Activated naive CD4-positive, alpha-beta T cell (primary cell): ENCODE measurements at places on chromosomes 6 and 20.

DNA sequence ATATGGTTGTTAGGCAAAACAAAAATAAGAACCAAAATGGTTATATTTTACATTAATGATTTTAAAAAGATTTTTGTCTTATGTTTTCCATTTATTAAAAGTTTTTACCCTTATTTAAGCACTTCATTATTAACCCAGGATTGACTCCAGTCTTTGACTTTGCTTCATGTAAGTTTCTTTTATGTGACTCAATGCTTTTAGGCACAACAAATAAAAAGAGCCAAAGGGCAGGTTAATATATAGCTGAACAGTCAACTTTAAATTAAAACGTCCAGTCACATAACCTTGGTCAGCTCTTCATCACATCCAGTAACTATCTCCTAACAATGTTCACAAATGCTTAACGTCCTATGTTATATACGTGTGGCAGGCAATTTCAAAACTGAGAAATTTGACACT is 32.7 kb downstream of the COL21A1 start:
- DNase-seq = no peak

DNA sequence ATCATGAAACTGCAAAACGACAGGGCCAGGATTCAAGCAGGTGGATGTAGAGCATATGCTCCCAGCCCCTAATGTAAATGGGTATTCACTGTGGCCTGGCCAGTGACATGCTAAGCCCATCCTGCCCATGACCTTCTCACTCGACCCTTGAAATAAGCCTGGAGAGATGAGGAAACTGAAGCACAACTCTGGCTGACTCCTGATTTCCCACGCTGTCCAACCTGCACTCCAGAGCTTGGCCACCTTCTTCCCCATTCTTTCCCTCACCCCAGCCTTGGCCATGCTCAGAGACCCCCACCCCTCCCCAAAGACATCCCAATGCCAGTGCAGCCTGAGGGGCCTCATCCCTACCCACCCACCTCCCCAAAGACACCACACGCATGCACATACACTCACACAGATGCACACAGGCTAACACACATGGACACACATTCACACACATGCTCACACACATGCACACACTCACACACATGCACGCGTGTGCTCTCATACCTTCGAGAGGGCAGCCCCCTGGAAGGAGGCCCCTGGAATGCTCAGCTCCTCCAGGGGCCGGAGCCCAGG is 12.4 kb downstream of the TFEB start:
- no peak for DNase-seq

- no peak for DNase-seq
These were observed 236.1 kb downstream of the PACRG start for GRCh38 chr6:162963861-162964260.

DNA sequence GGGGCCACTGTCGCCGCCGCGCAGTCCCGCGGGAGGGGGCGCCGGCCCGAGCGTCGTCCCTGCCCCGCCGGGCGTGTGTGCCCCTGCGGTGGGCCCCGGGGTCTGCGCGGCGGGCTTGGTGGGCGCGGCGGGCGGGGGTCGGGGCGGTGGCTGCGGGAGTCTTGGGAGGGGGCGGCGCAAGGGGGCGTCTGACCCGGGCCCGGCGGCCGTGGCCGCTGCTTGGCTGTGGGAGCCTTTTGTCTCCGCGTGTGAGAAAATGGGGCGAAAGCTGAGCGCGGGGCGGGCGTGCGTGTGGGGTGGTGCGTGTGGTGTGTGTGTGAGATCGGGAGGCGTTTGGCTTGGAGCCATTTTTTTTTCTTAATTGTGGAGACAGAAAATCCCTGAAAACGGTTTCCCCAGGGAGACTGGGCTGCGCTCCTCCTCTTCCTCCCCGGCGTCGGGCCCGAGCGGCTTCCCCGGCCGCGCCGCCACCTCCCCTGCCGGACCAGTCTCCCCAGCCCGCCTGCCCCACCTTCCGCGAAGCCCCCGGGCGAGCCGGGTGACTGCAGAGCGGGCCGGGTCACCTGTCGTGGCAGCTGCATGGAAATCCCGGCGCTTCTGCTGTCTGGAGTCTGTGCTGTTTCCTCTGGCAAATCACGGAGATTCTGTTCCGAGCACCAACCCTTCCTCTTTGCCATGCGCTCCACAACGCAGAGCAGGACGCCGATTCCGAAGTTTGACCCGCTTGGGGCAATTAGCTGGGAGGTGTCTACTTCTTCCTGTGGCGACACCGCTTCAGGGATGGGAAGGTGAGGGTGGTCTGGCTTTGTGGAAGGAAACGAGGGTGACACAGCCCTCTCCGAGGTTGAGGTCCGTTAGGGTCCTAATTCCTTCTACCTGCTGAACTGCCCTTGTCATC is 64.4 kb downstream of the GTF2H5 start:
- DNase-seq = peak; percentile 38

GRCh38 chr6:47376930-47377329 is 67.2 kb upstream of the TNFRSF21 start:
- DNase-seq = no peak

DNA sequence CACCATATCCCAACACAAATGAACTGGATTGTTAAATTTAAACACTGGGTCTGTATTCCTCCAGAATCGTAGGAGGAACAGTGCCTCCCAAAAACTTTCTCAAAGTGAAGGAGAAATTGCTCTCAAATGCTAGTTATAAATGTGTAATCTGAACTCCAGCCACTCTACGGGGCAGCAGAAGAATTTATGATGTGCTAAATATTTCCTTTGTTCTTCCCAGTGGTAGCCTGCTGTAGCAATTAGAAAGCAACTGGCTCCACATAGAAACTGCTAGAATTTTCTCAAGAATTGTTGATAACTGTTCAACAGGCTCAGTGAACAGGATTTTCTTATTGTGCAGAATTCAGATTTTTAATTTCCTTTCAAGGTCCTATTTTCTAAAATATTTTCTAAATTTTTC is 49.8 kb upstream of the EYA4 start:
- no peak for DNase-seq

- DNase-seq = no peak
These were observed 356.2 kb downstream of the GJA1 start for GRCh38 chr6:121791396-121792315.

DNA sequence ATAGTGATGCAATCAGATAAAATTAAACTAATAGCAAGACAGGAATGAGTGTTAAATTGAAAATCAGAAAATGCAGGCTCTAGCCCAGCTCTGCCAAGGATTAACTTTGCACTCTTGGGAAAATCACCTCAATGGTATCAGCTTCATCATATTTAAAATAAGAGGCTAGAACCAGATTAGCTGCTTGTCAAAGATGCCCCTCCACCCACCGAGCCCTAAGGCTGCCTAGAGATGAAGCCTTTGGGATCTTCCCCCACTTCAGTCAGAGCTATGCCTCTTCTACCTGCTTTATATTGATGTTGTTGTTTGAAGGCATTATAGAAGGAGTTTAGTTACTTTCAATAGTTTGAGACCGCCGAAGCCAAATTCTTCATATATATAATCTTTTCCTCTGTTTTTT is 47.4 kb downstream of the HDDC2 start:
- DNase-seq = no peak

DNA sequence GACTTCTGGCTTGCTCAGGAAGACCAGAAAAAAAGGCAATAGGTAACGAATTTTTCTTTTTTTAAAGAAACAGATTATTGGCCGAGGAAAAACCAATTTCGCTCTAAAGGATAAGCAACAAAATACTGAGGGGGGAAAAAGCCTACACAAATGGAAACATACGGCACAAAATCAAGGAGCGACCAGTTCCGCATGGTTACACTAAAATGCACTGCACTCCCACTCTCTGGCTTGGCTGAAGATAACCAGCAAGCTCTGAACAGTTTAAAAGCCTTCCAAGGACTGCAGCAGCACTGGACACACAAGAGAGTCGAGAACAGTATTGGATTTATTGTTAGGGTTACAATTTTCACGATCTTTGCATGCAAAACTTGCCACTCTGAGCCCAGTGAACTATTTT is 881 bp upstream of the MAP7 start:
- DNase-seq = no peak

- DNase-seq = no peak
These were observed 2.8 kb downstream of the C20orf203 start for GRCh38 chr20:32670773-32671455.

DNA sequence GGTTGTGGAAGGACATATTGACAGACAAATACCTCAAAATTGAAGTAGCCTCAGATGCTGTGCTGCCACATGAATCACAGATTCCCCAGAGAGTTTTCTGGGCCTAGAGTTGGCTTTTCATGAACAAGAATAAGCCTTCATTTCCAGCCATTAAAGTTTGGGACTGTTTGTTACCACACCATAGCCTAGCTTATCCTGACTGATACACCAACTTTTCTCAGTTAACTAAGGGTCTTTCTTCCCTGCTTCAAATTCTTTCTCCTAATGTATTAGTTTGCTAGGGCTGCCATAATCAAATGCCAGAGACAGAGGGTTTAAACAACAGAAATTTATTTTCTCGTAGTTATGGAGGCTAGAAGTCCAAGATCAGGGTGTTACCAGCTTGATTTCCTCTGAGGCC is 237.4 kb upstream of the ZFP64 start:
- no peak for DNase-seq

DNA sequence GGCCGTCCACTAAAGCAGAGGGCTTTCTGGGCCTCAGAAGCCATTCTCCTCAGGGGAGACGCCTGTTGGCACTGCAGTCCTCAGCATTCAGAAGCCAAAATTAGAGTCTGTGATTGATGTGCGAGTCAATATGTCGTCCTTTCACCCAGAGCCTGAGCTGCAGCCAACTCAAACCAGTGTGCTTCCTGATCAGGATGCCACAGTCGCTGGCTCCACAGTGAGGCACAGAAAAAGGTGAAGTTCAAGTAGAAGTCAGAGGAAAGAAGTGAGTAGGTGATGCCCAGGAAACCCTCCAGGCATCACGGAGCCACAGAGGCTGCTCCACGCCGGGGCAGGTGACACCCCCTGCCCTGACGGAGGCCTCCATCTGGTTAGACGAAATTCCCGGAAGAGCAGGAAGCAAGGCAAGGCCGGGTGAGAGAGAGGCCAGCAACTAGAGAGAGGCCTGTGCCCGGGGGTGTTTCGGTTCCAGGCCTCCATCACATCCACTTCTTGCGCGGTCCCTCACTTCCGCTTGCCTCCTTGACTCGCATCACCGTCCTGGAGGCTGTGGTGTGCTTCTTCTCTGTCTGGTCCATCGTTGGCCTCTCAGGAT is 177.7 kb upstream of the SNX9 start:
- DNase-seq = no peak

GRCh38 chr6:168493976-168494375 is 53.0 kb downstream of the SMOC2 start:
- DNase-seq = no peak

- DNase-seq = no peak
These were observed 7.0 kb upstream of the UBE2J1 start for GRCh38 chr6:89359561-89359960.

DNA sequence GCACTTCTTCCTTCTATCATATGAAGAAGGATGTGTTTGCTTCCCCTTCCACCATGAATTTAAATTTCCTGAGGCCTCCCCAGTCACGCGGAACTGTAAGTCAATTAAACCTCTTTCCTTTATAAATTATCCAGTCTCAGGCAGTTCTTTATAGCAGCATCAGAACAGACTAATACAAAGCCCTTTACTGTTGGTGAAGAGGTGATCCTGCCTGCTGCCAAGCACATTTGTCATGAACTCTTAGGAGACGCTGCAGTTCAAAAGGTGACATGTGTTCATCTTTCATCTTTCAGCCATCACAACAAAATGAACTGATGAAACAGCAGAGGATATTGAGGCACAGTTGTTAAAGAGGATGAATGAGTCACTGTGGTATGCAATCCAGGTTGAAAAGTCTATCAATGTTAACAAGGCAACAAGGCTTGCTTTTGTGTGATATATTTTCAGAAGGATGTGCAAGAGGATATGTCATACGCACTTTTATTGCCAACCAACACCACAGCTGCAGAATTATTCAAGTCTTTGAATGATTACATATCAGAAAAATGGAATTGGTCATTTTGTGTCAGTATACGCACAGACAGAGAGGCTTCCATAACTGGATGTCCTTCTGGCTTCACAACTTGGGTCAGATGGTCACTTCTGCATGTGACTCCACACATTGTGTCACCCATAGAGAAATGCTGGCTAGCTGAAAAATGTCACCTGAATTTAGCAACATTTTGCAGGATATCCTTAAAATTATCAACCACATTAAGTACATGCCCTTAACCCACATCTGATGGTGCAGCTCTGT is 52.4 kb upstream of the PLN start:
- DNase-seq = no peak

- DNase-seq = no peak
These were observed 288.1 kb upstream of the PRDM1 start for GRCh38 chr6:105797983-105798453.

- no peak for DNase-seq
These were observed 186.2 kb downstream of the ERMARD start for GRCh38 chr6:169937389-169938261.

- no peak for DNase-seq
These were observed 104.3 kb downstream of the DACT2 start for GRCh38 chr6:168215121-168215808.

GRCh38 chr20:58666702-58667101 is 15.6 kb downstream of the STX16 start:
- DNase-seq = no peak

DNA sequence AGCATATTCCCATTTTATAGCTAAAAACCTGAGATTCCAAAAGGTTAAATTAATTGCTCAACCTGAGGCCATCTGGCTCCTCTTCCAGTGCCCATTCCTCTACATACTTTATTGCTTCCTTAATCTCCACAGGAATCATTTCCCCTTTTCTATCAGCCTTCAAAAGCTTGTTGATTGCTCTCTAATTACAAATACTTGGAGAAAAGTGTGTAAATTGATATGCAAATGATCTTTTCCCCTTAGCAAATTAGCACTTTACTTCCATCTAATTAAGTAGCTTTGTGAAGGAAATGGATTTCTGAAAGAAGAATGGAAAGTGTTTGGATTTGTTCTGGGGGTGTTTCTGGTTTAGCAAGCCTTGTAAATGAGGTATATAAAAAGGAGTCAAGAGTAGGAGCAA is 323.3 kb downstream of the GRIK2 start:
- no peak for DNase-seq

DNA sequence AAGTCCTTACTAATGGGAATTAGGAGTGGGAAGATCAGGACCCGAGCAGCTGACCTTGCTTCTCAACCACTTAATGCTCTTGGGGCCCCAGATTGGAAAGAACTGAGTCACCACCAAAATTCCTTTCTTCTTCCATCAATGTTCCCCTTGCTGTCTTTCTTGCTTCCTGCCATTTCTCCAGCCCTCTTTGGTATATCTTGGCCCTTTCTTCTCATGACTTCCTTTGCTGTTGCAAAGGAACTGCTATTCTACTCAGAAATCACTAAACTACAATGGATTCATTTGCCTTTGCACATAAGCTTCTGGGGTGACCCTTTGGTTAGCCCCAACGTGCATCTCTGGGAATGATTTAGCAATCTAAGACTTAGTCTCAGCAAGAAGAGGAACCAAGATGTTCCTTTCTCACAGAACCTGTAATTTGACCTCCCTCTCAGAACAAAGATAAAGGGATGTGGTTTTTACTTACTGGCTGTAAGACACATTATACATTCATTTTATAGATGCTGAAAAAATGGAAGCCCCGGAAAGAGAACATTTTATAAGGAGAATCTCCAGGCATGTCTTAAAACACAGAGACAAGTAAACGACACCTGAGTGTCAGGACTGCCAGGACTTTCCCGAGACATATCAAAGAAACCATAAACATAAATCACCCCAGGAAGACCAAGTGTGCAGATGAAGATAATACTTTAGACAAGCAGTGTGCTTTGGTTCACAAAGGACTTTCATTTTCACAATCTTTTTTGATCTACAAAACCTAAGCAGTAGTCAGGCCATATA is 99.0 kb upstream of the TNFAIP3 start:
- no peak for DNase-seq
